Effector memory CD4-positive, alpha-beta T cell (primary cell): ENCODE measurements at places on chromosomes 3 and 15.

- no peak for DNase-seq
These were observed 29.6 kb downstream of the KIF7 start for GRCh38 chr15:89625716-89626115.

- no peak for DNase-seq
These were observed 21.6 kb downstream of the SLC6A6 start for GRCh38 chr3:14423963-14424362.

DNA sequence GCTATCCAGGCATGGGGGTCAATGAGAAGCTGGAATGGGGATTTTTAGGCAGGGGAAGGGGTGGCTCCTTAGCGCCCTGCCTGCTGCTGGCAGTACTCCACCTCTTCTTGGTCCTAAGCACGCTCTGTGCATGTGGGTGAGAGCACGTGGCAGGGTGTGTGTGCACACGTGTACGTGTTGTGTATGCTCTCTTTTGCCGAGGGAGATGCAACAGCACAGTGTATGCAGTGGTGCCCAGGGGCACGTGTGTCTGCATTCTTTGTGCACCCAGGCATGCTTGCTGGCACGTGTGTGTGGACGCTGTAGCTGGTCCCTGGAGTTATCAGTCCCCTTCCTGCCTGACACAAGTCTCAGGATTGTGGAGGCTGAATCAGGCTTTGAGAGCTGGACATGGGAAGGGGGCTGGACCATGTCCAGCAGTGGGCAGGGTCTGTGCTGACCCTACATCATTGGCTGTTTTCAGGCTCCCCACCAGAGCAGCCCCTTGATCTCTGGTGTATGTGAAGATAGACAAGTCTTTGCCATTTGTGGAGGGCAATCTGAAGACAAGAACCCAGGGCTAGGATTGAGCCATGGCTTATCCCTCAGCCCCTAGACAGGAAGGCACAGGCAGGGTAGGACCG lies 1.9 kb upstream of the CAMKV start:
- DNase-seq: no peak

DNA sequence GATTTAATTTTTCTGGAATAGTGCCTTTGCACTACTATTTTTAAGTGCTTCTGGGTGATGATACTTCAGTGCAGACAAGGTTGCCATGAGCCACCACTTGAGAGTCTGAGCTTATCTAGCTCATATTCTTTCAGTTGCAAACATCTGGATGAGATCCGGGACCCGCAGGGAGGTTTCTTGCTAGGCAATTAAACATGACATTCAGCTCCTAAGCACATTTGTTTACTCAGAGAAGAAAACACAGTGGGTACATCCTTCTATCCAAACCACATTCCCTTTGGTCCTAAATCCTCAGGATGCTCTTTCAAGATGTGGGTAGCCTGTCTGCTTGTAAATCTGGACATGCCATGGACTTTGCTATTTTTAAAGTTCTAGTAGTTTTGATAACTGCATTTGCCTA lies 12.0 kb downstream of the PLSCR1 start:
- DNase-seq: no peak

GRCh38 chr3:147422196-147422595 lies 13.0 kb downstream of the ZIC1 start:
- DNase-seq: no peak

DNA sequence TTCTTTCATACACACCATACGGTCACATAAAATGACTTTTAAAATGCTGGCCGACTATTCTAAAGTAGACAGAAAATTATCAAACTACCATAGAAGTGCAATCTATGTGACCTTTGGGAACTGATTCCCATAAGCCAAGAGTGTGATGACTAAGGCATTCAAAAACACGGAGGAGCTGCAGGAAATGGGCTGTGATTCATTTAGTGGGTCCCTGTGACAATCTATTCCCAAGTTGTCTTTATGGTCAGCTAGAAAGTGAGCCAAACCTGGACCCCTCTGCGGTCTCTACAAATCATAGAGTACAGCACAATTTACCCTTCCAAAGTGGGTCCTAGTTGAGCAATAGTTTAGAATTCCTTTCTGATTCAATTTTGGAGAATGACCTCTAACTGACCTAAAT lies 251.5 kb upstream of the CBLB start:
- no peak for DNase-seq

GRCh38 chr3:168511428-168512014 lies 415.8 kb upstream of the GOLIM4 start:
- DNase-seq: no peak

- peak; percentile 67 for DNase-seq
These were observed 303.1 kb downstream of the RPLP1 start for GRCh38 chr15:69755551-69756310.

GRCh38 chr15:63122002-63122875 lies 578 bp downstream of the LACTB start:
- peak; percentile 88 for DNase-seq

GRCh38 chr15:90305932-90306331 lies 40.5 kb downstream of the NGRN start:
- DNase-seq: no peak

DNA sequence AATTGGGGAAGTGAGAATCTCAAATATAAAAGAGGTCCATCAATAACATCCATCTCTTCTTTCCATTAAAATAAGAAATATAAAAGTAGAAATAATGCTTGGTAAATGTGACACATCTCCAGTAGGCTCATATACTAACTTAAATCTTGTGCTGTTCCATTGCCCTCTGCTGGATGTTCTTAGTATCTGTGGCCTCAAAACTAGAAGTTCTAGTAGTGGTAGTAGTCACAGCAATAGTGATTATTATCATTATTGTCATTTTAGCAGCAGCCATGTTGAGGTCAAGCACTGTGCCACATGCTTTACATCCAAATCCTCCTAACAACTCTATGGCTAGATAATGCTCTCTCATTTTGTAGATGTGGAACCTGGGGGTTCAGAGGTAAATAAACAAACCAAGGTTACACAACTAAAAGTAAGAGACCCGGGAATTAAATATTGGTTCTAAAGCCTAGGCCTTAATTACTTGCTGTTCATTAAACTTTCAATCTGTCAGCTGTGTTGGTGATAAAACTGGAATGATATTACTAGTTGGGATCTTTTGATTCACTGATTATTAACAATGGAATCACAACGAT lies 20.2 kb upstream of the BTLA start:
- DNase-seq: no peak

- no peak for DNase-seq
These were observed 30.0 kb upstream of the SLC2A2 start for GRCh38 chr3:171056528-171056927.

DNA sequence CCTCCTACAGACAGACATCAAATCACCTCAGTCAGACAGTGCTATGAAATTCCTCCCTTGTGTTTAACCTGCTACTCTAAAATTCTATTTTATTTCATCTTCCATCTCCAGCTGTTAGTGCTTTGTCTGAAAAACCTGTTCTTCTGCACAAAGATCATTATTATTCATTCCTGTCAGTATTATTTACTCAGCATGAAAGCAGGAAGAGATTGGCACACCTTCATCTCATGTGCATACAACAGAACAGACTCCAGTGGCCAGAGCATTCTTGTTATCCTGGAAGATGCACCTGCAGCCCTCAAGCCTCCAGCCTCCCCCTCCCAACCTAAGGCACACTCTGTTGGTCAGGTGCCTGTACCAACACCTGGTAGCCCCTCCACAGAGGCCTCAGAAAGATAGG lies 1.8 kb upstream of the ROPN1B start:
- no peak for DNase-seq

- DNase-seq: peak; percentile 34
These were observed 2.0 kb upstream of the HYAL2 start for GRCh38 chr3:50324351-50325112.

- DNase-seq: no peak
These were observed 432.7 kb upstream of the ALCAM start for GRCh38 chr3:104933972-104934371.

- DNase-seq: no peak
These were observed 1146.4 kb downstream of the NAALADL2 start for GRCh38 chr3:176005564-176005963.

GRCh38 chr15:59420108-59420507 lies 17.9 kb upstream of the FAM81A start:
- no peak for DNase-seq

DNA sequence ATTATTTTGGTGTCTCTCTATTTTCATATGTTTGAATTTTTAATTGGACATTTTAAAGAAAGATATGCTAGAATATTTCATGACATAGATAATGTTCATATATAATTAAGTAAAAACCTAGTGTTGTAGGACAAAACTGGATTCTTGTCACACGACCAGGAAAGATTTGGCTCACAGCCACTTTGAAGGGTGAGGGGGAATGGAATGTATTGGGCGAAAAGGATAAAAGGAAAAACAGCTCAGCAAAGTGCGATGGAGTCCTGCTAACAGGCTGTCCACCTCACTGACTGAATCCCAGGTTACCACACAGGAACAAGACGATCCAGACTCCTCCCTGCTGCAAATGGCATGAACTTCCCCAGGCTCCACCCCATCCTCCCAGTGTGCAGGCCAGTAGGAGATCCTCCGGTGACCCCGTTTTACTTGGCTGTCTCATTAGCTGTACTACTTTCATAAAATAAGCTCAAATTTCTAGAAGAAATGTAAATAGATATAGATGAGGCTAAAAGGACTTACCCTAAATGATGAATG lies 186.2 kb downstream of the CD47 start:
- no peak for DNase-seq

DNA sequence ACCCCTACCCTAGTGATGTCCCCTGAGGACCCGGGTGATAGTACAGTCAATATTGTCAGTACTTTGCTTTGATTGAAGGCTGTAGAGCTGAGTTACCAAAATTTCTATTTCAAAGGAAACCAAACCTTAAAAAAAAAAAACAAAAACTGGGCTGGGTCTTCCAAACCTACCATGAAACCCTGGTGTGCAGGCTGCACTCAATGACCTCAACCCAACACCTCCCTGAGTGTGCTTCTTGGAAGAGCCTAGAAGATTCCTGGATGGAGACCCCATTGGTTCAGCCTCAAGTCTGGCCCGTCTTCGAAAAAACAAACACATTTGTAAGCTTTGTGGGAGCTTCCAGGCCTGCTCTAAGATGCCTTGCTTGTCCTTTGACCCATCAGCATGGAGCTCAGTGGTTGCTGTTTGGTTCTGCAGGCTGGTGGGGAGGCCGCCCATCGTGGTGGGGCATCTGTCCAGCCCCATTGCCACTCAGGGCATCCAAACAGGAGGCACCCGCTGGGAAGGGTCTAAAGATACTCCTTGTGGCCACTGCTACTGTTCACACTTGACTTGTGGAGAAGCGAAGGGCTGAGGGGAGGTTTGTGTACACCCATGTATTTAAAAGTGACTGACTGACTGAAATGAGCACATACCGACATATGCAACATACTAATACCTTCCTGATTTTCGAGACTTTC lies 32.2 kb downstream of the CRTAP start:
- DNase-seq: no peak

DNA sequence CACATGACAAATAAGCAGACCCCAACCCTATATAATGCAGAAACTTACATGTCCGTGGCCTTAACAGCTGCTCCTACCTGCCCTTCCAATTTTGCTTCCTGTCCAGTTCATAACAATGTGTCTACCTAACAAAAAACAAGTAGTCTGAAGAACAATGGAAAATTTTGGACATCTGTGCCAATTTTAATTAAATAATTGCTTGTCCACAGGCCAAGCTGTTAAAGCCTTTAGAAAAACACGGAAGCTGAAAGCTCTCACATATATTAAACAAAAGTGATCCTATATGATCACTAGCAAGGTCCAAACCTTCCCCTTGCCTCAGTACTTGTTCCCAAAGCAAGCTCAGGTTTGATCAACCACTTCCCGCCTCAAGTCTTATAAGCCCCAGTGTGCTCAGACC lies 37.1 kb downstream of the MAGI1 start:
- DNase-seq: no peak

GRCh38 chr3:171454041-171454440 lies 6.2 kb downstream of the TNIK start:
- no peak for DNase-seq

DNA sequence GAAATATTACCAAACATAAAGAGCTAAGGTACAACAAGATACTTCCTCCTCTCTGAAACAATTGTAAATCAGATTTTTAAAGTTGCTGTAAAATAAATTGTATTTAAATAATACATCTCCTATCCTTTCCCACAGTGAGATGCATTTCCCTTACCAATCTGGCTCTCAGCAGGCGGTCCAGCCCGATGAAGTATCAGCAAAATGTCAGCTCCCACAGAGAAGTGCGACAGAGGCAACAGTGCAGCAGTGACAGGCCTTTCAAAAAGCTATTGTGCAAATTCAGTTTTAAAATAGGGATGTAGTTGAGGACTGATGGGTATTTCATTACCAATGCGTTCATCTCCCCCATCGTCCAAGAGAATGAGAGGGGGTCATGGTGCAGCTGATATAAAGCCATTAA lies 733.2 kb upstream of the GOLIM4 start:
- no peak for DNase-seq

GRCh38 chr3:17466028-17466427 lies 276.4 kb downstream of the TBC1D5 start:
- DNase-seq: no peak

GRCh38 chr15:44308889-44309288 lies 20.4 kb downstream of the GOLM2 start:
- DNase-seq: no peak

GRCh38 chr3:76044601-76045600 lies 259.6 kb upstream of the ZNF717 start:
- DNase-seq: no peak

- DNase-seq: no peak
These were observed 47.8 kb downstream of the BSN start for GRCh38 chr3:49602049-49602554.

- no peak for DNase-seq
These were observed 123.8 kb downstream of the SV2B start for GRCh38 chr15:91223863-91224262.

GRCh38 chr3:151226088-151226563 lies 23.1 kb upstream of the GPR171 start:
- no peak for DNase-seq

- DNase-seq: no peak
These were observed 693.0 kb upstream of the CADM2 start for GRCh38 chr3:84265768-84266167.

- DNase-seq: no peak
These were observed 12.8 kb downstream of the NT5DC2 start for GRCh38 chr3:52520716-52521487.

GRCh38 chr3:9172851-9173321 lies 76.6 kb downstream of the SRGAP3 start:
- DNase-seq: no peak

DNA sequence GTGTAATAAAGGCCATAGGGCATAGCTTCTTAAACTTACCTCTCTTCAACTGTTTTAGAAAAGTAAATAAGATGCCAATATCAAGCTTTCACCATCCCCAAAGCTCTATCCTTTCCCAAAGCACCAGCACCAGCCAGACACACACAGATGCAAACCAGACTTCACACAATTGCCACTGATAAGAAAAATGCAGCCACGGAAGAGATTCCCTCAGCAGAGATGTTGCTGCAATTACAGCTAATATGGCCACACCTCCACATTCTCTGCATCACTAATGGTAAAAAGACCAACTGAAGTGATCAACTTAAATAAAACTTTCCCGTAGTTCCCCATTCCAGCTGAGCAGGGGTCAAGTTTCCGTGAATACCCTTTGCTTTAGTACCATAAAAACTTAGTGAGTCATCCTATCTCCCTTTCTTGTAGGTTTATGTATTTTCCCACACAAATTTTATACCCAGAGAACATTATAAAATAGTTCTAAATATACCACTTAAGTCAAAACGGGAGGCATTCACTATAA lies 64.4 kb downstream of the SLC9A9 start:
- DNase-seq: no peak

GRCh38 chr3:178950676-178951075 lies 120.9 kb downstream of the ZMAT3 start:
- DNase-seq: no peak
